ENCODE measurements at places on chromosomes 6 and 20.

DNA sequence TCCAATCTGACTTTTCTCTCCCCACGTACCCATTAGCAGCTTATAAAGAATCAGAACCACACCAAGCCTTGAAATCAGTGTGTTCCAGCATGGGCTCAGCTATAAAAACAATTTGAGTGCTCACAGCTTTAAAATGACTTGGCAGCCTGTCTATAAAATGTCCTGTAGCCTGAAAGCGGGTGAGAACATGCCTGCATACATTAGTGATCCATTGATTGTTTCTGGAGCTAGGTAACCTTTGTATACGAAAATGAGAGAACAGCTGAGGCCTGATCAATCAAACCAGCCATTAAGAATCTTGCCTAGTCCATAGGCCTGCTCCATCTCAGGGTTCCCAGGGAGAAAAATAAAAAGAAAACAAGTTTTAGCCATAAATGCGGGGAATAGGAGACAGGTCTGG is 245.8 kb upstream of the SULF2 start:
- no peak for DNase-seq
- H3K27me3 ChIP-seq = no peaks in the 10 kb centered on the region
- H3K27ac ChIP-seq = no peak overlapping the region
- no peaks in the 10 kb centered on the region for H3K4me1 ChIP-seq
- no peaks in the 10 kb centered on the region for H3K36me3 ChIP-seq

GRCh38 chr6:11810854-11811643 is 32.4 kb upstream of the ADTRP start:
- peaks cover 31% of the 10 kb centered on the region for H3K4me1 ChIP-seq
- peak overlapping the region; percentile 55 for H3K27ac ChIP-seq
- no peak for DNase-seq
- no peak overlapping the region for H3K4me3 ChIP-seq
- H3K36me3 ChIP-seq = no peaks in the 10 kb centered on the region
- H3K27me3 ChIP-seq = no peaks in the 10 kb centered on the region

GRCh38 chr6:127855542-127856159 is 45.2 kb downstream of the THEMIS start:
- H3K27ac ChIP-seq = no peak overlapping the region
- no peaks in the 10 kb centered on the region for H3K36me3 ChIP-seq
- H3K4me1 ChIP-seq = no peaks in the 10 kb centered on the region
- no peak overlapping the region for H3K4me3 ChIP-seq
- H3K27me3 ChIP-seq = no peaks in the 10 kb centered on the region

DNA sequence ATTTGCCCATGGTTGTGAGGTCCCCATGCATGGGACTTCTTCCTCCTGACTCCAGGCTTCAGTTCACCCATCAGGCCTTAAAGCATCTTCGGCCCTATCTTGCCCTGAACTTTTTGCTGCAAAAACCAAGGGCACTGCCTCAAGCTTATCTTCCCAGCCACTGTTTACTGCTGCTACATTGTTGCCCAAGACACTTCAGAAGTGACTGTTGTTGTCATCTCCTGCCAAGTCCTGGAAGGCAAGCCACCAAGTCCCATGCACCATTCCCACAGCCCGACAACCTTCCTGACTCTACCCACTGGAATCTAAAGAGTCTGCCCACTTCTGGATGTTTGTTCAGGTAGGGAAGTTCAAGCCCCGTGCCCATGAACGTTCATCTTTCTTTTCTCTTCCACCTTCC is 12.4 kb downstream of the BANF2 start:
- no peak overlapping the region for H3K27ac ChIP-seq
- no peaks in the 10 kb centered on the region for H3K27me3 ChIP-seq

- H3K4me1 ChIP-seq = peaks cover 11% of the 10 kb centered on the region
- no peaks in the 10 kb centered on the region for H3K27me3 ChIP-seq
- peak overlapping the region; percentile 72 for H3K27ac ChIP-seq
- DNase-seq = peak; percentile 51
- H3K4me3 ChIP-seq = no peak overlapping the region
Measured at GRCh38 chr6:32941214-32941768, 463 bp upstream of the HLA-DMB start.

GRCh38 chr6:14957355-14958059 is 288.4 kb upstream of the JARID2 start:
- H3K27ac ChIP-seq = no peak overlapping the region
- H3K4me3 ChIP-seq = no peak overlapping the region
- no peaks in the 10 kb centered on the region for H3K27me3 ChIP-seq
- no peaks in the 10 kb centered on the region for H3K36me3 ChIP-seq
- DNase-seq = no peak
- no peaks in the 10 kb centered on the region for H3K4me1 ChIP-seq

GRCh38 chr6:107670792-107671199 is 153.3 kb downstream of the SCML4 start:
- peak; percentile 90 for DNase-seq
- H3K4me1 ChIP-seq = peaks cover 31% of the 10 kb centered on the region
- H3K36me3 ChIP-seq = no peaks in the 10 kb centered on the region

- no peaks in the 10 kb centered on the region for H3K27me3 ChIP-seq
- H3K27ac ChIP-seq = peak overlapping the region; percentile 83
- no peak overlapping the region for H3K4me3 ChIP-seq
- DNase-seq = no peak
- H3K4me1 ChIP-seq = peaks cover 47% of the 10 kb centered on the region
- H3K36me3 ChIP-seq = no peaks in the 10 kb centered on the region
Measured at GRCh38 chr6:41455410-41455809, 90.8 kb upstream of the FOXP4 start.

DNA sequence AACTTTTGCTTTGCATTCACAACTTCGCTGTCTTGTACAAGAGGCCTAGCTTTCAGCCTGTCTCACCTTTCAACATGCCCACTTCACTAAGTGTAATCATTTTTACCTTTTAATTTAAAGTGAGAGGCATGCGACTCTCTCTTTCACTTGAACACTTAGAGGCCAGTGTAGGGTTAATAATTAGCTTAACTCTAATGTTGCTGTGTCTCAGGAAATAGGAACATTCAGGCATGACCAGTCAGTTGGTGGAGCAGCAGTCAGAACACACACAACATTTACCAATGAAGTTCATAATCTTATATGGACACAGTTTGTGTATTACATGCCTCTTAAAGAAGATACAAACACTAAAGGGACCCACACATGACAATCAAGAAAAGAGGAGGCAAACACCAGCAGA is 47.6 kb downstream of the HTR1B start:
- DNase-seq = no peak
- H3K4me3 ChIP-seq = no peak overlapping the region
- no peaks in the 10 kb centered on the region for H3K36me3 ChIP-seq
- no peaks in the 10 kb centered on the region for H3K27me3 ChIP-seq
- no peaks in the 10 kb centered on the region for H3K4me1 ChIP-seq

- H3K36me3 ChIP-seq = no peaks in the 10 kb centered on the region
- H3K4me1 ChIP-seq = peaks cover 32% of the 10 kb centered on the region
- H3K4me3 ChIP-seq = no peak overlapping the region
- H3K27me3 ChIP-seq = no peaks in the 10 kb centered on the region
Measured at GRCh38 chr20:35610833-35611427, 4.7 kb upstream of the SPAG4 start.

GRCh38 chr6:91303326-91303725 is 716.5 kb upstream of the MAP3K7 start:
- H3K4me3 ChIP-seq = no peak overlapping the region
- H3K27ac ChIP-seq = no peak overlapping the region
- H3K4me1 ChIP-seq = no peaks in the 10 kb centered on the region
- no peak for DNase-seq
- H3K27me3 ChIP-seq = no peaks in the 10 kb centered on the region

DNA sequence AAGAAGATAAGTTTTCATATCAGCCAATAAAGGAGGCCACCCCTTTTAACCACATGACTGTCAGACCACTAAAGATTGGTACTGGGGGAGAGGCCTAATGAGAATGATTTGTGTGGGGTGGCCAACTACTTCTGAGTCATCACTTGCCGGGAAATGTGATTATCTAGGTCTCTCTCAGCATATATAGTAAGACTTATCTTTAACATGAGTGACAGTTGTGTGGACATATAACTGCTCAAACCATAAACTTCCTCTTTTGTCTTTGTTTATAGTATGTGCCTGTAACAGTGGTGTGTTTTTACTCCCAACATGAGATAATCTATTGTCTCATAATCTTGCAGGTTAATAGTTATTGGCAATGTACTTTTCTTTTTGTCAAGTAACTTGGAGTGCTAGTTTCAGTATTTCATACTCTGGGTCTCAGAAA is 312.4 kb downstream of the CDKAL1 start:
- no peak for DNase-seq
- H3K27ac ChIP-seq = no peak overlapping the region
- H3K4me1 ChIP-seq = peaks cover 8% of the 10 kb centered on the region
- H3K4me3 ChIP-seq = no peak overlapping the region
- H3K27me3 ChIP-seq = no peaks in the 10 kb centered on the region

- H3K4me3 ChIP-seq = no peak overlapping the region
- no peak overlapping the region for H3K27ac ChIP-seq
- H3K36me3 ChIP-seq = no peaks in the 10 kb centered on the region
Measured at GRCh38 chr20:52416953-52417352, 225.4 kb upstream of the ZFP64 start.

DNA sequence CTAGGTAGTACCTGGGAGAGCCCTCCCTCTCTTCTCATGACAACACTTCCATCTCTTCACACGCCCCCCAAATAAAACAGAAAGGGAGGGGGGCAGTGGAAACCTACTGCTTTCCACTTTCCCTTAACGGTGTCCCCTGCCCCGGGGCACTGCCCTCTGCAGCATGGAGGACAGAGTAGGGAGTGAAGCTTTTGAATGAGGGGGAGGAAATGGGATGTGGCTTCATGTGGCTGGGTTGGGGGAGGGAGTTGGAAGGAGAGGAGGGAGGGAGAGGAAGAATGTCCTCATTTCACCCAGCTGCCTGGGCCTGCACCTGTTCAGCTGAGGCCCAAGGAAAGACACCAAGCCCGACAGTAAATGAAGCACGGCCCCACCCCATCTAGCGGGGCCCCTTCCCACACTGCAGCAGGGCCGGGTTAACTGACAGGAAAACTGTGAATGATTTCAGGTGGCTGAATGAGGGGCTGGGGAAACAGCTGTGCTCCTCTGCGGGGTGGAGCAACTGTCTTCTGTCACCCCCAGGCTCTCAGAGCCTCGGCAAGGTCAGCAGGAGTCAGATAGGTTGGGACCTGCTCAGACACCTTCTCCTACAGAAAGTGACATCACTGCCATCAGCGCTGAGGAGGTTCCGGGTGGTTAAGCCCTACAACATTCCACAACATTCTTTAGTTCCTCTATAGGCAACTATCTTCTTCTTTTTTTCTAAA is 40.0 kb upstream of the TAF8 start:
- H3K4me1 ChIP-seq = peaks cover 37% of the 10 kb centered on the region
- H3K4me3 ChIP-seq = no peak overlapping the region
- H3K36me3 ChIP-seq = no peaks in the 10 kb centered on the region
- peak; percentile 34 for DNase-seq
- H3K27ac ChIP-seq = no peak overlapping the region
- no peaks in the 10 kb centered on the region for H3K27me3 ChIP-seq

DNA sequence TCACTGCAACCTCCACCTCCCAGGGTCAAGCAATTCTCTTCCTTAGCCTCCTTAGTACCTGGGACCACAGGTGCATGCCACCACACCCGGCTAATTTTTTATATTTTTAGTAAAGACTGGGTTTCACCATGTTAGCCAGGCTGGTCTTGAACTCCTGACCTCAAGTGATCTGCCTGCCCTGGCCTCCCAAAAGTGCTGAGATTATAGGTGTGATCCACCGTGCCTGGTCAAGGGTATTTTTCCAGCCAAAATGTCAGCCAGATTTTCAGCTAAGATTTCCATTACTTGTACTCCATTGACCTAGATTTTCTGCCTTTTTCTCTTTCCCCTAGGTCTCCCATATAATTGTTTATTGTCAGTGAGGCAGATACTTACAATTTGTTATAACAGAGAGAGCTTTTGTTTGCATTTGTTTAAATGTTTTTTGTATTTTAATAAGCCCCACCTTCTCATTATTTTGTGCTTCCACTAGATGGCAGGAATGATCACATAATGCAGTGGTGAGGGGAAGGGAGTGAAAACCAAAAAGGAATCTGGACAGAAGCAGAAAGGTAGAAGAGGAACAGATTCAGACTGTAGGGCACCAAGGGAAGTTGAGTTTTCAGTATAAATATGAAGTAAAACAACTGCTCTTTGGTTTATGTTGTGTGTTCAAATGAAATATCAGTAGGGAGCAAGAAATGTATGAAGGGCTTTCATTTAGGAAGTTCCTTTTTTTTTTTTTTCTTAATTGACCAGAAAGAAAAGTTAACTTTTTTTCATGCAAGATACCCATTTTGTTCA is 29.7 kb downstream of the RPF2 start:
- peaks cover 83% of the 10 kb centered on the region for H3K36me3 ChIP-seq
- no peak overlapping the region for H3K27ac ChIP-seq
- H3K4me3 ChIP-seq = no peak overlapping the region
- no peaks in the 10 kb centered on the region for H3K27me3 ChIP-seq
- peaks cover 5% of the 10 kb centered on the region for H3K4me1 ChIP-seq
- no peak for DNase-seq

DNA sequence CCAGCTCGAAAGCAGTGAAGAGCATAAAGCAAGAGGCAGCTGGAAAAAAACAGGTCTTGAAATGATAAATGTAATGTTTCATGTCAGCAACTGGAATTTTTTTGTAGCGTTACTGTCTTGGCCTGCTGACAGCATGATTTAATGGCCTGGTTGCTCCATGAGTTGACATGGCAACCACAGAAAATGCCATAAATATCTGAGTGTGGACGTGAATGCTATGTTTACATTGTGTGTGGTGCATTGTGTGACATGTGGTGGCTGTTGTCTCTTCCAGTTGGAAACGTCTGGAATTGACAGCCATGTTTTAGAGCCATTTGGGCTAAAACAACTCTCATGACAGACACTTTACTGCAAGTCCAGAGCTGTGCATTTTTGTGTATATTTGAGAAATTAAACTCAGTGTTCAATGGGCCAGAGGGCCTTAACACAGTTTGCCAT is 170.0 kb downstream of the FOXA2 start:
- H3K27me3 ChIP-seq = no peaks in the 10 kb centered on the region
- no peak overlapping the region for H3K27ac ChIP-seq
- no peaks in the 10 kb centered on the region for H3K36me3 ChIP-seq
- H3K4me3 ChIP-seq = no peak overlapping the region
- H3K4me1 ChIP-seq = peaks cover 20% of the 10 kb centered on the region
- DNase-seq = no peak

- peak overlapping the region; percentile 53 for H3K4me3 ChIP-seq
- peaks cover 9% of the 10 kb centered on the region for H3K4me1 ChIP-seq
- DNase-seq = peak; percentile 79
Measured at GRCh38 chr6:26215585-26216358, 128.5 kb downstream of the HFE start.

- H3K36me3 ChIP-seq = peaks cover 32% of the 10 kb centered on the region
- H3K4me1 ChIP-seq = peaks cover 67% of the 10 kb centered on the region
- peak; percentile 64 for DNase-seq
- no peaks in the 10 kb centered on the region for H3K27me3 ChIP-seq
Measured at GRCh38 chr6:41551086-41551700, 5.0 kb downstream of the FOXP4 start.

GRCh38 chr6:33192105-33192646 is at the start of gene COL11A2:
TSS of gene COL11A2 (minus strand) at chr6:33192467. CDS start at chr6:33192240, 227 bp downstream.
- H3K27ac ChIP-seq = no peak within 1 kb of the TSS
- peaks cover 16% of the 10 kb centered on the region for H3K4me1 ChIP-seq
- H3K36me3 ChIP-seq = peaks cover 33% of the 10 kb centered on the region
- peak within 1 kb of the TSS; percentile 43 for H3K4me3 ChIP-seq
- peaks cover 18% of the 10 kb centered on the region for H3K27me3 ChIP-seq

Measured in stomach (tissue), 19 donors.